ENCODE measurements at places on chromosomes 5 and 9. TPM values are rescaled to one million over a fixed set of nuclear protein-coding genes. Genes with fewer than 3 reads are reported as not detected.

ANKRD55 gene
- total RNA-seq: not detected

PRRT1B gene
- not detected for total RNA-seq

IFNA13 gene
- total RNA-seq: not detected

IFNB1 gene
- total RNA-seq: not detected

ZFP62 gene
- total RNA-seq: 35.5 TPM

SVEP1 gene
- 15.6 TPM for total RNA-seq

PPP3R2 gene
- total RNA-seq: not detected

SOHLH1 gene
- total RNA-seq: not detected

DNA sequence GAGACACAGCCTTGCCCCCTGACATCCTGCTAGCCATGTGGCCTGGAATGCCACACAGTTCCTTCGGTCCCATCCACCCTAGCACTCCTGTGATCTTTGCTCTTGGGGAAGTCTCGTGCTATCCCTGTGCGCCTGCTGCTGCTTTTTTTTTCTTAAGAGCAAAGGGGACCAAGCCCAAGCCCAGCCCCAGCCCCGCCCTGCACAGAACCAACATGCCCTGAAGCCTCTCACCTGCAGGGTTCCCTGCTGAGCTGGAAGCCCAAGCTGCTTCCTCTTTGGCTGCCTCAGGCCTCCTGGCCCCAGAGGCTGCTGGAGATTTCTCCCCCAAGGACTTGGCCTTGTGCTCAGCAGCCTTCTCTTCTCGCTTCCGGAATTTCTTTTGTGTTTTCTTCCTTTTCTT is 1.8 kb downstream of the SURF6 start:
- DNase-seq: no peak

GRCh38 chr5:159533197-159533596 is 202.9 kb upstream of the IL12B start:
- DNase-seq: no peak

- DNase-seq: no peak
Observed at GRCh38 chr5:52928689-52929088, 60.5 kb upstream of the ITGA2 start.

DNA sequence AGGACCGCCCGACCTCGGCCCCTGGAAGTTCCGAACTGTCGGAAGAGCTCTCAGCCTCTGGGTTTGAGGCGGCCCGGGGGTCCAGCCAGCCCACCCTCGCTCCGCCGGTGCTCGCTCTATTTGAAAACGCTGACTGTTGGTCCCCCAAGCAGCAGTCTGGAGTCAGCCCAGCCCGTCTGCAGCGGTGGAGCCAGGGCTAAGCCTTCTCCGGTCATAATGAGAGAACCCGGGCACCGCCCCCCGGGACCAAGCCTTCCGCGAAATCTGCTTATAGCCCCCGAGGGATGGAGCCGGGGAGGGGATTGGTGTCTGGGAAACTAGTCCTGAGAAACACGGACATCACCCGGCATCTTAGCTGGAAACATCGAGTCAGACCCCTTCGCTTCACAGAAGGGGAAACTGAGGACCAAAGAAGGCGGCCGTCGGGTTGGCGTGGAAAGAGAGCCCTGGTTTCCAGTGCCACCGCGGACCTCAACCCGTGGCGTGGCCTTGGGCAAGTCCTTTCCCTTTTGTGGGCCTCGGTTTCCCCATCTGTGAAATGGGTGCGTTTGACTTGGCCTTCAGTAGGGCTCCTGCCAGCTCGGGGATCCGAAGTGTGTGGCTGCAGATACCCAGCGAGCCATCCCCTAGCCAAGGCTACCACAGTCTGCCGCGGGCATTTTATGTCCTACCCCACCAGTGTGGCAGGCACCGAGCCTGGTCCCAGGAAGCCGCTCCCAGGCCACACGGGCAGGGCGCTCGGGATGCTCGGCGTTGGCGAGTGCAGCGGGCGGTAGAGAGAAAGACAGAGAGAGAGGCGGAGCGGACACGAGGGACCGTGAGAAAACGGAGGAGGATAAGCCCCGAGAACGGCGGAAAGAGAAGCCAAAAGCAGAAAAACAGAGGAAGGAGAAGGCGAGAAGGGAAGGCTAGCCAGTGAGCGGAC is 857 bp downstream of the ADAM19 start:
- no peak for DNase-seq

DNA sequence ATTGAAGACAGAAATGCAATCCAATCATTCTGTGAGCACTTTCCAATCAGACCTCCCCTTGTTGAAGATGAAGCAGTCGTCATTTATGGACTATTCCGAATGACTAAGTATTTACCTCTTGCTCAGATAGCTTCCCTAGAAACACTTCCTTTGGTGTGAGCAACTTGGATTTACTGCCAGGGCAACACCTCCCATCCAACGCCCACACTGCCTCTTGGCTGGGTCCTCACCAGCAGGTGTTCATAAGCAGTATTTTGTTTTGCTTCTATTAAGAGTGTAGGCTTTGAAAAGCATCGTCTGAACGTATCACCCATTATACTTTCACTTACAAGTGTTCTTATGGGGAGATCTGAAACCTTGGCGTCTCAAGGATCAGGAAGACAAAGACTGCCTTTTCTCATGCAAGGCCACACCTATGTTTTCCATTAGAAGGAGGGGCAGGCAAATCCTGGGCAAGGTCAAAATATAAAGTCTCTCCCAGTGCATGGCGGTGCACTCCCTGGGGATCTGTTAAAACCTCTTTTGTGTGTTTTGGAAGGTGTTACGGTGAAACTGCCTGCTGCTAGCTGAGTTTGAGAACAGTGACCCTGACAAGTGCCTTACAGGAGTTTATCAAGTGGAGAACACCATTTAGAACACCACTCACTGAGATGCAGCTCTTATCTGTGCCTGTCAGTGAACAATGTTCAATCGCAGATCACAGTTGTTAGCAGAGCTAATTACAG is 10.6 kb upstream of the MARCHF3 start:
- no peak for DNase-seq

DNA sequence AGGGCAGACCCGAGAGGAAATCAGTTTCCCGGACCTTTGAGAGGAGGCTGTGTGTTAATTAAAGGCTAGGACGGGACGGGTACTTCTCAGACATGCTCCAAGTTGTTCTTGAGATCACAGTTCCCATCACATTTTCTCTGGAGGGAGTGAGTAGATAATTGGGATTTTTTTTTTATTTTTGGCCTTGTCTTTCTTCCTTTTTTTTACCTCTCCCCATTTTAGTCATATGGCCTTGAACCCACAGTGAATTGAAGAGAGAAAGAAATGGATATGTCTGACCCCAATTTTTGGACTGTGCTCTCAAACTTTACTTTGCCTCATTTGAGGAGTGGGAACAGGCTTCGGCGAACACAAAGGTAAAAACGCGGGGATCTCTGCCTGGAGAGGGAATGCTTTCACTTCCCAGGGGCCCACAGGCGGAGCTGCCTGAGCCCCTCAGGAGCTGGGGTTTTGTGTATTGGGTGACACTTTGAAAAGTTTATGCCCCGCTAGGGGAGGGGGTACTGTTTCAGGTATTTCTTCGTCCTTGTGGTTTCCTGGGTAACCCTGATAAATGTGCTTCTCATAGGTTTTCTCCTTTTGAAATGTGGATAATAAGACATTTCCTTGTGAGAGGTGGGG is 191.8 kb downstream of the CD180 start:
- no peak for DNase-seq

GRCh38 chr9:15512204-15512603 is 1.4 kb upstream of the PSIP1 start:
- DNase-seq: no peak

GRCh38 chr5:124372457-124372856 is 374.0 kb downstream of the ZNF608 start:
- DNase-seq: no peak

DNA sequence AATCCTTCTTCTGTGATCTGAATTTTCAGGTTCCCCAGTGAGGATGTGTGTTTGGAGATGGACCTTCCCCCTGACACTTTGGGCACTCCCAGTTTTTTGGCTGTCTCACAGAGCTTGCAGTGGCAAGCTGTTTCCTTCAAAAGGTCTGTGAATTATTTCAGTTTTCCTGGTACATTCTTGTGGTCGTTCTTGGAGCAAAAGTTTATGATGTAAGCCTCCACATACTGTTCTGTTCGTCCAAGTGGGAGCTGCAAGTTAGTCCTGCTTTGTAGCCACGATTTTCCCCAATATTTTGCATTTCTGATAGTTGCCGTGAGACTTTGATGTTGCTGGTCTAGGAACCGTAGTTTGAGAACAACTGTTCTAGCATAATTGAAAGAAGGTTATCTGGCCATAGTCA is 88.3 kb downstream of the MTAP start:
- DNase-seq: no peak

- DNase-seq: peak; percentile 18
Observed at GRCh38 chr9:96084331-96084734, 208.8 kb downstream of the ERCC6L2 start.

- no peak for DNase-seq
Observed at GRCh38 chr5:1887588-1888360, 5.0 kb upstream of the IRX4 start.

DNA sequence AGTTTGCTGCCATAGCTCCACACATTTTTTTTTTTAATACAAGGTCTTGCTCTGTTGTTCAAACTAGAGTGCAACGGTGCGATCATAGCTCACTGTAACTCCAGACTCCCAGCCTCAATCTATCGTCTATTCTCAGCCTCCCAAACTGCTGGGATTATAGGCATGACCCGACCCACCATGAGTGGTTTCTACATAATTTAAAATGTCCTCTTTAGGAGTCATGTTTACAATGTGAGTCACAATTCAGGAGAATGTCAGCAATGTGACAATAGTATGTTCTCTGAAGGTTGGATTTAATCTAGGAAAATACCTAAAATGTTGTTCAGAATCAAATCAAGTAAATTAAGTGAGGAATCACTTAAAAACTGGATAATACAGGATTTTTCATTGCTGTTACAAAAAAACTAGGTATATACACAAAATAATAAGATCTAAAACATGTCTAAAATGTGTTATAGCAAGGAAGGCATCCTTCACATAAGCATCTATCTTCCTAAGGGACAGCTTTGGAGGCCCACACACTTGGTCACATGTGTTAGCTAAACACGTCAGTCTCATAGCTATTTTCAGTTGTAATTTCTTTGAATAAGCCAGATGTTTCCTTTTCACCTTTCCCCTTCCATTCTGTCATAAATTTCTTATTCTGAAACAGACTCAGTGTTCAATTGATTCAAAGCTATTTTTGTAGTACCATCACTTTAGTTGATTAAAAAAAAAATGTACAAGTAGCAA is 30.0 kb upstream of the ELAVL2 start:
- DNase-seq: no peak

- DNase-seq: no peak
Observed at GRCh38 chr5:174910245-174910737, 185.9 kb downstream of the MSX2 start.

DNA sequence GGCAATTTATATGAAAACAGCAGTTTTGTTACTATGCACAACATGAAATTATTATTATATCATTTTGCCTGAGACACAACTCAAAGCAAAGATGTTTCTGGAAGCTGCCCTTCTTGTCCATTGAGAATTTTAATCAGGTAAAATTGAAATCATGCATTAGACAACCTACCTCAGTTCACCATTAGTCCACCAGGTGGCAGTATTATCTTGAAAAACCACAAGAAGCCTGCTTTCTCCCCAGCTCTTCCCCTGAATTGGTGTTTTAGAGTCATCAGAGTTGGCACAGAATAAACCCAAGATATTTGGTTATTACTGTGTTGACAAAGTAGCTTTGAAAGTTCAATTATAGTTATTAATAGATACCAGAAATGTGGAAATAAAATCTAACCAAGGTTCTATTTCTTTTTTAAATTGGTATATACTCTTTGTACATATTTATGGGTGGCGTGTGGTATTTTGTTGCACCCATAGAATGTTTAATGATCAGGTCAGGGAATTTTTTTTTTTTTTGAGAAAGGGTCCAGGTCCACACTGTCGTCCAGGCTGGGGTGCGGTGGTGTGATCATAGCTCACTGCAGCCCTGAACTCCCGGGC is 25.7 kb downstream of the UTP15 start:
- DNase-seq: no peak

DNA sequence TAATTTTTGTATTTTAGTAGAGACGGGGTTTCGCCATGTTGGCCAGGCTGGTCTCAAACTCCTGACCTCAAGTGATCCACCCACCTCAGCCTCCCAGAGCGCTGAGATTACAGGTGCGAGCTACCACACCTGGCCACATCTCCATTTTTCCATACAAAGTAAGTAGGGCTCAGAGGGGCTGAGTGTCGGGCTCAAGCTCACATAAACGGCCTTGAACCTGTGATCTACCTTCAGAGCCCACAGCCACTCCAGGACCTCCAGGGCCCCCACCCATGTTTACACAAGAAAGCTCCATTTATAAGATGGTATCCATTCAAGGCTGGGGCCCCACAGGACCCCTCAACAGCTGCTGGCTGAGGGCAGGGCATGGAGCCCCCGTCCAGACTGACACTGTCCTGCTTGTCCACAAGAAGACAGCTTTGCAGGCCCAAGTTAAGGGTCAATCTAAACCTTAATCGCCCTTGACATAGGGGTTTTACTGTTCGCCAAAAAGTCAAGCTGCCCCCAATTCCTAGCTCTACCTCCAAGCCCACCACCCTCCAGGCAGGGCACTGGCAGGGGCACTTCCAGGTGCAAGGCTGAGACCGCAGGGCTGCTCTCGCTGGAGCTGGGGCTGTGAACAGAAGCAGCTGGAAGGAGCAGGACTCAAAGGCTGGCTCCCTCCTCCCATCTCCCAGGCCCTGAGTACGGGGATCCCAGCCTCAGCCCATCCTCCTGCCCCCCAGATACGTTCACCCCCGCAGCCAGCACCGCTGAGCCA is 18.9 kb downstream of the FAM78A start:
- DNase-seq: no peak

DNA sequence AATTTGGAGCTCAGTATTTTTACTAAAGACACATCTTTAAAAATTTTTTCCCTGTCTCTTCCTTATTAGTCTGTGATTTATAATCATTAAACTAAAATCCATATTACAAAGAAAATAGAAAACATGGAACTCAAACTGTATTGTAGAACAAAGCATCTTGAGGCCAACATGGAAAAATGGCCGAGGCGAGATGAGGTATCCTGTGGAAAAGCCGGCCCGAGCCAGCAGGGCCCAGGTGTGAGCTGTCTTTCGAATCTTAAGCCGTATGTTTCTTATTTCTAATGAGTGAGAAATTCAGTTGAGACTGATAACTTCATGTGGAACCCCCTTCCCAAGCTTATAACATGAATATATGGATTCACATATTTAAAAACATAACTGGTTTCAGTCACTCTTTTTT is 170.4 kb upstream of the OTULINL start:
- DNase-seq: no peak

- peak; percentile 80 for DNase-seq
Observed at GRCh38 chr9:133103183-133103986, 17.7 kb downstream of the RALGDS start.

- DNase-seq: no peak
Observed at GRCh38 chr5:9604416-9604815, 25.7 kb downstream of the TAS2R1 start.

DNA sequence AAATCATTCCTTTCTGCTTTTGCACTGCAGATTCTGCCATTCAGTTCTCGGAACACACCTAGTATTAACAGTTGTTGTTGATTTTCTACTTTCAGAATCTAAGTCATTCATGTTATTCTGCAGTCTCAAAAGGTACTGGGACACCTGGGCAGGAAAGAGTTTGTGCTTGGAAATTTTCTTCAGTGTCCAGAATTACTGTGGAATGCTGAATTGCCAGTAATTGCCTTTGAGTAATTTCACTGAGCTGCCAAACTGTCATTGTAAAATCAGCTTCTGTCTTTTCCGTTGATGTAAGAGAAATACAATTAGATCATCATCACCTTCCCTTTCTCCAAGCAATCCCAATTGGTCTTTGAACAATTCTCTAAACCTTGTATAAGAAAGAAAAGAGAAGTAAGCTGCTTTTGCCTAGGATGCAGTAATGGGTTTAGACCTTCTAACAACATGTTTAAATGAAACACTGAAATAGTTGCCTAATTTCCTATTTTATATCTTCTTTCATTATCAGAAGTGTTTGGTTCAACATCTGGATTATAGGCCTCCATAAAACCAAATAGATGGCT is 75.7 kb upstream of the TGFBR1 start:
- DNase-seq: no peak

All from suprapubic skin (tissue), 4 donors.